Sigmoid colon (tissue), 7 donors: ENCODE measurements at places on chromosomes 2 and 18. TPM values are rescaled to one million over a fixed set of nuclear protein-coding genes. Genes with fewer than 3 reads are reported as not detected.
A peak's percentile ranks its signal among the peaks of the same experiment; 100 is the strongest.

Gene TNFRSF11A
- polyA plus RNA-seq: 19.9 TPM

- DNase-seq: no peak
These were observed 60.8 kb downstream of the NCKAP1 start for GRCh38 chr2:182977463-182977862.

Gene IL1A
- polyA plus RNA-seq: 0.46 TPM

DNA sequence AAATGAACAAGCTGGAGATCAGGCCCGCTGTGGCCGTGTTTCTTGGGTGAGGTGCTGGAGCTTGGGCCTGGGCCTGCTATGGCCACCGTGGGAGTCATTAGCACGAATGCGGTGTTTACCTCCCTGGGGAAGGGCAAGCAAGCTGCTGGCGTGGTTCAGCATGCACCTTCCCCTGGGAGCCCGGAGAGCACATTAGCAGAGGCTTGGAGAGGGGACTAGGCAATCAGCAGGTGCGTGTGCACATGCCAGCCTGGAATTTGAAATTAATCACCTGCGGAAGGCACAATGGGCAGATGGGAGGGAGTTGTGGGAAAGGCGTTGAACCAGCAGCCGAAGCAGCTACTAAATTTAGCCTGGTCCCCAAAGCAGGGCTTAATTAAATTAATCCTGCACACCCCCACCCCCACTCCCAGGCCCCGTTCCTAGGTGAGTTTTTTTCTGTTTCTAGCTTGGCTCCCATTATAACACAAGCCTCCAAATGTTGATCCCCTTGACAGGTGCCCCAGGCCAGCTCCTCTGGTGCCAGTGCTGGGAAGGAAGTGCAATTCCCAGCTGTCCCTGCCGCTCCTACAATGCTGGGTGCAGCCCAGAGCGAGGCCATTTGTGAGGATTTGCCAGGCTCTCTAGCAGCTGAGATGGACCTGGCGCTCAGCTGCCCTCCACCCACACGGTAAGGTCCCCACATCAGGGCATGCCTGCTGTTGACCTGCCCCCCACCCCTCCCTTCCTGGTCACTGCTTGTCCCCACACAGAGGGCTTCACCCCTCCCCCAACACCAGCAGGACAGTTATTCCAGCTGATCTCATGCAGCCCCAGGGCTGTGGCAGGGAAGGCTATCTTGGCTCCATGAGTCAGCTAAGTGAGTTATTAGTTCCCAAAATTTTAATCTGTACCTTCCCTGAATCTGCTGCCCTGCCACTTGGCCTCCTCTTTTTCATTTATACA is 115.0 kb downstream of the ZBTB7C start:
- no peak for DNase-seq

Gene IL1B
- 8.5 TPM for polyA plus RNA-seq

GRCh38 chr2:123578016-123578415 is 447.1 kb upstream of the CNTNAP5 start:
- no peak for DNase-seq

Gene DHRS9
- 150 TPM for polyA plus RNA-seq

Gene C2orf81
- polyA plus RNA-seq: 1.8 TPM

Gene DPP4
- polyA plus RNA-seq: 1.2 TPM

Gene PTPN4
- 2.8 TPM for polyA plus RNA-seq

Gene STPG4
- not detected for polyA plus RNA-seq

Gene PID1
- 71.5 TPM for polyA plus RNA-seq

DNA sequence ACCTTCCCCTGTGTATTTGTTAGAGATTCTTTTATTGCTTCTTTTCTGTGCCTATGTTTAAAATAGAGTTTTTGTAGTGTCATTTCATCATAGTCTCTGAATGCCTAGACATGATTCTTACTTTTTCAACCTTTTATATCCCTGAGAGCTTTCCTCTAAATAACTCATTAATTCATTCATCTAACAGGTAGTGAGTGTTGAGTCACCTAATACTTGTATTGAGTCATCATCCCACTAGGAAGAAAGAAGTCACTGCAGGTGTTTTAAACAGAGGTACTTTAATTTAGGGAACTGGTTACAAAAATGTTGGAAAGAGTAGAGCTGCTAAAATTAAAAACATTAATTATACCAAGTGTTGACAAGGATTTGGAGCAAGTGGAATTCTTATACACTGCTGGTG is 18.5 kb upstream of the NMS start:
- DNase-seq: no peak

DNA sequence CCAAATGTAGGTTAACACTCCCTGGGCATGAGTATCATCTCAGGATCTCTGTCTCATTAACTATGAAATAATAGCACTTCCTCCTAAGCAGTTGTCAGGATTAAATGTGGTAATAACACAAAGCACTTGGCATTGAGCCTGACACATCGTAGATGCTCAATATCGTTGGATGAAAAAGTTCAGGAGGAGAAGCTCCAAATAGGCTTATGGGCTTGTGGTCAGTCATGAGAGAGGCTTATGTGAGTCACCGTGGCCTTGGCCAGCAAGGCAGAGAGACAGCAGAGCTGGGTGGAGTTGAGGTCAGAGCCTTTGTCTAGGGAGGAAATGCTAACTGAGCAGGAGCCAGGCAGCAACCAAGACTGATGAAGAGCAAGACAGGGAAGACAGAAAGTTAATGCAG is 68.3 kb upstream of the PPM1B start:
- DNase-seq: peak; percentile 77

Gene ANO7
- polyA plus RNA-seq: 39.2 TPM

- DNase-seq: no peak
These were observed 185.5 kb downstream of the KCNS3 start for GRCh38 chr2:18063826-18064470.

Gene GAREM2
- 2.1 TPM for polyA plus RNA-seq
